ENCODE measurements at places on chromosomes 7 and 10.

DNA sequence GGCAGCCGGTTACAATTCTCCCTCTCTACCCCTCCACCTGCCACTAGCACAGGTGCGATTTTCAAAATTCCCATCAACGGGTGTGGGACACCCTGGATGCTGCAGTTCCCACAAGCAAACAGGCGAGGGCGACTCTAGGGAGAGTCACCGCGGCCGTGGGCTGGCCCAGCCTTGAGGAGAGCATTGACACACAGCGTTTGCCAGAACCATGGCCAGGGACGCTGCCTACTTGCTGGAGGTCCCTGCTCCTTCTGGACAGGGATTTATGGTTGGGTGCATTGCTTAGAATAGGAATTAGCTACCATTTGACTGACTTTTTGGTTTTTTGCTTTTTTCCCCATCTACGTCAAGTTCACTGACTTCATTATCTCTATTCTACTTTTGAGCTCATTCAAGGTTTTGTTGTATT is 19.0 kb upstream of the CLDN4 start:
- peak; percentile 26 for DNase-seq

- DNase-seq: peak; percentile 80
Observed at GRCh38 chr7:92178928-92179924, at the start of gene LRRD1. Gene LRRD1 (minus strand): TSS chr7:92179142. CDS start chr7:92165202, 13,940 bp downstream.

GRCh38 chr7:97601931-97602457 is 129.9 kb upstream of the TAC1 start:
- DNase-seq: no peak

DNA sequence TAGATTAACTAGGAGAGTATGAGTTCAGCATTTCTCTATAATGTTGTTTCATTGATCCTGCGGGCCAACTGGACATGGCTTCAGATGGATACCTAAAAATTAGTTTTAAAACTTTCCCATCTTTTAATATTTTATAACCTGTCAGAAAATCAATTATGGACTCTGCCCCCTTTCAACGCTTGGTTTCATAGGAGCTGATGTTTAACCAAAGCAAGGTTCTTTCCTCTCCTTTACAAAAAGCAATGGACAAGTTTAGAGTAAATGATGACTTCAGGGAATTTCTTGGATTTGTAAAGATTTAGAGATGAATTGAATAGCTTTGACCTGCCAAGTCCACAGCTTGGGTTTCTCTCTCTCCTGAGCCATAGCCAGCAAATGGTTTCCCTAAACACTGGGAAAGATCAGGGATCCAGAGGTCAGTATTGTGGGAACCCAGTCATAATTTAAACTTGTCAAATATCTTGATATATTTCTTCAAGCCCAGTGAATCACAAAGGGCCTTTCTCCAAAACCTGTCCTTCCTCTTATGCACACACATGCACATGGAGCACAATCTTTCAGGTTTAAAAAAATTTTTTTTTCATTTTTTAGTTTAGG is 177.1 kb downstream of the EVX1 start:
- no peak for DNase-seq

DNA sequence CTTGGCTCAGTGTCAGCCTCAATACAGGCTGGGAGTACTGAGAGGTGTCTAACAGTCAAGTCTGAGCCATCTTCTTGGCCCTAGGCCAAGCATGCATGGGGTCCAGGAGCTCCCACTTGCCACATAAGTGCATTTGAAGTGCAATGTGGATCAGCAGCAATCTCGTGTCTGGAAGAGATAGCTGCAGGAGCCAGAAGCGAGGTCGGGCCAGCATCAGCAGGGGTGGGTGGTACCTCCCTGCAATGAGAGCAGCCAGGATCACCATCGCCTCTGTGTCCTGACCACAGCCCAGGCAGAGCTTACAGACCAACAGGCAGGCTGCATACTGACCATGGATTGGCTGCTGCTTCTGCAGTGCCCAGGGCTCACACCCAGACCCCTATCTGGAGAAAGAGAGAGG is 83.0 kb upstream of the CXCL12 start:
- DNase-seq: no peak

GRCh38 chr10:88493691-88494483 is 89.2 kb downstream of the RNLS start:
- DNase-seq: no peak

DNA sequence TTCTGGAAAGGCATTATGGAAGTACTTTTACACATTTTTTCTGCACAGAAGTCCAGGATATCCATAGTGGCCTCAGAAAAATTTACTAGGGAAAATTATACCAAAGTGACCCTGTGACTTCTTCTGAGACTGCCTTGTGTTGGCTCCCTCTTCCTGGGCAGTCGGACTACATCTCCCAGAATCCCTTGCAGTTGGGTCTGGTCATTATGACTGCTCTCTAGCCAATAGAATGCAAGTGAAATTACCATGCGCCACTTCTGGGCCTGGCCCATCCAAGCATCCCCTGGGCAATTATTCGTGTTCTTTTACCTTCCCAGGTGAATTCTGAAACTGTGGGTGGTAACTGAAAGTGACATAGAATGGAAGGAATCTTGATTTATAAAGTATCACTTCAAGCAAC is 430.9 kb downstream of the ACTR3B start:
- DNase-seq: no peak

GRCh38 chr10:119535837-119536507 is 6.5 kb downstream of the RGS10 start:
- peak; percentile 4 for DNase-seq

GRCh38 chr10:130337305-130337640 is 201.1 kb downstream of the GLRX3 start:
- no peak for DNase-seq

DNA sequence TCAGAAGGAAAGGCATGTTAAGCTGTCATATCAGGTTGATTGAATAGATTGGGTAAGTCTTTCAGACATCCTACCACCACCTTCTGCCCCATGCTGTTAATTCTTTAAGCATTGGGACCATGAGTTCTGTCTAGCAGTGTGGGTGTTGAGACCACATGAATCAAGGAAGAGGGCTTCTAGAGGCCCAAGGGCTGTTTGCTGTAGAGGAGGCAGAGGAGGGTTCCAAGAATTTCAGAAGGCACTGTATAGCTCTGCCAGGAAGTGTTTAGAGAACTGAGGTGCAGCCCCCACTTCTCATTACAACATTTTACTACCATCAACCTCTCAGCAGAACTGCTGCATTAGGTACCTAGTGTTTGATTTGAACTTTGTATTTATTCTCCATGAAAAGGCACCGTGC is 720.2 kb downstream of the AUTS2 start:
- no peak for DNase-seq

DNA sequence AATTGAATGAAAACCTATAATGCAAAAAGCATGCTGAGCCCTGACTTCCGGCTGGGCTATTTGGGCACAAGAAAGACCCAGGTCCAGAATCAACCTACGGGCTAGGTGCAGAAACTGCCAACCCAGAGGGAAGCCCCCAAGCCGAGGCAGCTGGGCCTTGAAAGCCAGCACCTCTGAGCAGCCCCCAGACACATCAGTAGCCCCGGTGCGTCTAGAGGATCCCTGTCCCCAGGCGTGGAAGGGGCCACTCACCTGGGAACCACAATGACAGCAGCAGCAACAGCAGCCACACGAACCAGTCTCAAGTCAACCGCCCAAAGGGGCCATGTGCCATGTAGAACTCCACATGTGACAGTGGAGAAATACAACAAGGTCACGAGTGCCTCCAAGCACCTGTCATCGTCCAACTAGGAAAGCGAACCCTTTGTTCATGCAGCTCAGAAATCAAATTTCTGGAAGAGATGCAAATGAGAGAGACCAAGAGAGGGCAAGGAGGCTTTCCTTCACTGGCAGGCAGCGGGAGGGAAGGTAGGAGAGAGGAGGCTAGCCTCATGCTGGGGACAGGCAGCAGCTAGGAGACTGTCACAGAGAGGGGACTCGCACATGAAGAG is 57.5 kb upstream of the CHST15 start:
- DNase-seq: no peak

DNA sequence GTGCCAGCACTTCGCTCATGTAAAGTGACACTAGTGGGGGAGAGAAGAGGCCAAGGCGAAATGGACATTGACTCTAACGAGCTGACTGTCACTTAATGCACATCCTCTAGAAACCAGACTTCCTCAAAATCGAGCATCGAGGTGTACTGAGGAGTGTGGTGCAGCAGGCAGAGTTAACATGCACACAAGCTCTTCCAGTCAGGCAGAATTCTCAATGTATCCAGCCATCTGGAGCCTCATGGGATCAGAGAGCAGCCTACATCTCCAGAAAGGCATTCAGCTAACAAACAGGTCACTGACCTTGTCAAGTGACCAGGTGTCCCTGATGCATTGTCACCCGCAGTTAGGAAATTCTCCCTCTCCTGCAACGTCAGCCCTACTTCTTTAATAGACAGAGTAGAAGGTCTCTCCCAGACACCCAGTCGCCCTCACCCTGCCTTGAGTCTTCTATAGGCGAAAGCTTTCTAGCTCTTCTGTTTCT is 259.8 kb upstream of the AOAH start:
- no peak for DNase-seq

DNA sequence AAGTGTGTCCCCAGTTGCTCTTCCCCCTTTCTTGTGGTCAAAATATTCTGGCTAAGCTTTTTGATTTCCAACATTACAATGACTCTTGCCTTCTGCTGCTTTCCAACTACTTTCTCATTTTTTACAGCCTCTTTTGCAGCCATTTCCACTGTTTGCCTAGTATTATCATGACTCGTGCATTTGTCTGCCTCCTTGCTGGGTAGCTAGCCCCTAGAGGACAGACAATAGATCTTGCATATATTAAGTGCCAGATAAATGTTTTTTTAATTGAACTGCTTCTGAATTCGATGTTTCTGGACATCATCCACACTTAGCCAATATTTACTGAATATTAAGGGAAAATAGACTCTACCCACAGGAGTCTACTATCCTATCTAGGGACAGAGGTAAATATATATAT is 124.5 kb downstream of the POU6F2 start:
- DNase-seq: no peak

GRCh38 chr7:142636751-142637150 is 112.5 kb upstream of the PRSS1 start:
- DNase-seq: peak; percentile 66

DNA sequence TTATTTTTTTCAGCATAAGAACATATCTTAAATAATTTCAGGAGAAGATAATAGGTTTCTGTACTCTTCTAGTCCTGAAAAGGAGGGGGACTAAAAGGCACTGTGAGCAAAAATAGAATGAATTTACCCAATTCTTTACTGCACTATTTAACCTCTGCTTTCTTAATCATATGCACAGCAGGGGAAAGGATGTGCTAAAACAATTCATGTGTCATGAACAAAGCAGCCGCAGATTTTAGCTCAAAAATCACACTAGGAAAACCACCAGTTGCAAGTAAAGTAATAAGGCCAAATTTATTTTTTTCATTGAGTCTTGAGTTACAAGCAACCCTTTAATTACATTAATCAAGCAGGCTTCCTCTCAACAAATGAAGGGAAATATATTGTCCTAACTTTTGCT is 80.1 kb downstream of the CABCOCO1 start:
- no peak for DNase-seq

- no peak for DNase-seq
Observed at GRCh38 chr10:75050149-75050919, 61.1 kb upstream of the SAMD8 start.

- no peak for DNase-seq
Observed at GRCh38 chr7:30166841-30167235, 32.1 kb downstream of the MTURN start.

GRCh38 chr10:311901-312665 is 176.8 kb downstream of the ZMYND11 start:
- DNase-seq: no peak

GRCh38 chr7:29881724-29882123 is 75.4 kb downstream of the WIPF3 start:
- DNase-seq: no peak

GRCh38 chr7:28107960-28108359 is 72.6 kb downstream of the JAZF1 start:
- DNase-seq: no peak
